Left forelimb (tissue), 1 donor: ENCODE measurements at places on chromosomes 12 and 14.

DNA sequence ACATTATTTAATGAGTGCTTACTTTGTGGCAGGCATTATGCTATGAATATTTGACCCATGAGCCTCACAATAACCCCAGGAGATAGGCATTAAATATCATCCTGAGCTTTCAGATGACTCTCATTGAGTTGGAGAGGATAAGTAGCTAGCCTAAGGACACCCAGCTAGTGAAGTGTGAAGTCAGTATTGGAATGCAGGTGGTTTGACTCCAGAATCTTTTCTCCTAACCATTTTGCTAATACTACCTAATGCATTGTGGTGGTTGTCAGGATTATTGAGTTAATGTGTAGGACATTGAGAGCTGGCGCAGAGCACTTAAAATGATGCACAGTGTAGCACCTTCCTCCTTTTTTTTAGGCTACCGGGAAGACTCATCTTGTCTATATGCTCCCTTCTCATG, 3.8 kb upstream of the CDKL1 start:
- no peak for DNase-seq

GRCh38 chr14:50335989-50336824, 24.1 kb downstream of the DMAC2L start:
- DNase-seq: no peak

DNA sequence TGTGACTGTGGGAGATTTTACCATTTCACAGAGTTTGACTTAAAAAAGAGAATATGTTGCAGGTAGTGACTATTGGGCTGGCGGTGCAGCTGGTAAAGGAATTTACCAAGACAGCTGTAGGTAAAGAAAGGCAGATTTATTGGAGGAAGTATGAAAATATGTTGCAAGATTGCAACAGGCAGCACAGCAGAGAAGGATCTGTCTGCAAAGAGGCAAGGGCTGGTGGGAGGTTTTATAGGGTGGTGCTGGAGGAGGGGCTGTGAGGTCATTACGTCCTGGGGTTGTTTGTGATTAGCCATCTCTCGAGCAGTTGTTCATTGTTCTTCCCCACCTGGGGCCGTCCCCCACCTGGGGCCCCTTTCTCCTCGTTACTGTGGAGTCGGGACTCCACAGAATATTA, 62.1 kb downstream of the ACACB start:
- DNase-seq: no peak

GRCh38 chr14:23326491-23327332, 5.5 kb downstream of the PABPN1 start:
- DNase-seq: no peak

- DNase-seq: no peak
These were observed 1.3 kb downstream of the SENP1 start for GRCh38 chr12:48104531-48104930.

DNA sequence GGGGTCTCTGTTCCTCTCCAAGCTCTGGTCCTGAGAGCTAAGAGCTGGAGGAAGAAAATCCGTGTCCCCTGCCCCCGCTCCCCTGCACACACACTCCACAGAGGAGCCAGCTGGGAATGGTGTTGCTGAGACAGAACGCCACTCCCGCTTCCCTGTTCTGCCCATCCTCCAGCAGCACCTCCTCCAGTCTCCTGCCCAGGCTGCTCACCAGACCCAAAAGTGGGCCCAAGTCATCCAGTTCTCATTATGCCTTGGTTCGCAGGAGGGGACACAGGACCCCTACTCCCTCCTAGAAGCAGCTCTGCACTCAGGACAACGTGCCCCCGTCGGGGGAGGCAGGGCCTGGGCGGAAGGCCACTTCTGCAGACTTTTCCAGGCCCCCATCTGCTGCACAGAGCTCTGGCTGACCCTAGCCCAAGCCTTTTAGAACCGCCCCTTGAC, 830 bp upstream of the TRMT61A start:
- no peak for DNase-seq

GRCh38 chr12:20627001-20627588, 68.0 kb upstream of the SLCO1C1 start:
- DNase-seq: no peak
